ENCODE measurements at places on chromosomes 13 and 19.

- no peak for DNase-seq
Measured at GRCh38 chr13:51222686-51223559, 725 bp downstream of the FAM124A start.

DNA sequence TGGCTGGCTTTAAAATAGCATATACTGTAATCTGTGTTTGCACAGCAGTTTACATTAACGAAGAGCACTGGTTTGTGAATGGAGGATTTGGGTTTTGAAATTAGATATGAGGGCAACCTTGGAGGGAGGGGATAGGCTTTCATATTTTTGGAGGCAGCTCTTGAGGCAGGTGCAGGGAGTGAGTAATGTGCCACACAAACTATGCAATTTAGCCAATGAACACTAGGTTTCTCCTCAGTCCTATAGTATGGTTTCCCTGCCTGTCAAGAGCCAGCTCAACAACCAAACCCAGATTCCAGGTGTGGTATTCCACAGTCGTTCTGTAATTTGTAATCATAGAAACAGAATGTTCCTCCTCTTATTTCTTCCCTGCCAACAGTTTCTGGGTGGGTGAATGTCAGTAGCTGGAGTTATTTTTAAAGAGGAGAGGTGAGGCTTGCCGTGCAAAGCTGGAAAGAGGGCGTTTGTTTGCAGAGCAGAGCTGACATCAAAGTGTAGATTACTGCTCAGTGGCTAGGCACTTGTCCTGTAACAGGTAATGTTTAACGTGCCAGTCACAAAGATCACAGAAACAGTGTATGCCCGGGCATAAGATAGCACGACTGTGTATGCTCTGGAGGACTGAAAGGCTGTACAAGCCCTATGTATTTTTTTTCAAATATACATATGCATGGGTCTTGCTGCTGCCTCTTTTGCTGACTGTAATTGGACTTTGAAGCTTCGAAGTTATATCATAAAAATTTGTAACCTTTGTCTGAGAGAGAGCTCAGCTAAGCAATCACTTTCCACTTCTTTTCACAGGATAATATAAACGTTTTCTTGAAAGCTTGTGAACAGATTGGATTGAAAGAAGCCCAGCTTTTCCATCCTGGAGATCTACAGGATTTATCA, 124.2 kb downstream of the LMO7 start:
- no peak for DNase-seq

DNA sequence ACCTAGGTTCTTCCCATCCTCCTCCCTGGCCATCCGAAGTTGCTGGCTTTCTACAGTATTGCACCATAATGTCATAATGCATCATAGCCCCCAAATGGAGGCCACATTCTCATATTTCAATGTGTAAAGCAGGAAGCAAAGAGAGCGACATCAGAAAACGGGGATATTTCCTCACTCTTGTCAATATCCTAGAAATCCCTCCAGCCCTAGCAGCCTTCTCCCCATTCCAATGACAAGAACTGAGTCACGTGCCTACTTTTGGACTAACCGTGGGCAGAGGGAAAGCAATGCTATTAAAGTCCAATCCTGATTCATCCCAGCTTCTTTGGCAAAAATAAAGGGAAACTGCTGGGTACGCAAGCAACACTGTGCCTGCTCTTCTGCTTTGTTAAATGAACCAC, 4.3 kb upstream of the RAP2A start:
- no peak for DNase-seq

- DNase-seq: no peak
Measured at GRCh38 chr19:17929056-17929455, 3.8 kb upstream of the CCDC124 start.

- DNase-seq: no peak
Measured at GRCh38 chr13:96824140-96824539, 170.1 kb downstream of the OXGR1 start.

DNA sequence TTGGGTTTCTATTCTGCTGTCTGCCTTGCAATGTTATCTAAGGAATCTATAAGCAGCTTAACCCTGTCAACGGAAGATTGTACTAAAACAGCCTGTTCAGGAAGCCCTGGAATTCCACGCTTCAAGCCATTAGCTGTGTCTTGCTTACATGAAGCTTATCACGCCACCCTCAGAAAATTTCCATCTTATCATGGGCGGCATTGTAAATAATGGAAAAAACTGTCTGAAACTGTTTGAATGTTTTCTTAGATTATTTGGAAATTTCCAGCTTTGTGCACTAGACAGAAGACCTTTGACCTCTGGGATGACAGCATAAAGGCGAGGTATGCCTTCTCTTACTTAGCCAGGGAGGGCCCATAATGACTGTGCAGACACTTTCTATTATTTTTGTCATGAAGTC, 319.7 kb downstream of the KCNRG start:
- no peak for DNase-seq

GRCh38 chr19:325937-326565, 18.5 kb downstream of the MIER2 start:
- no peak for DNase-seq

DNA sequence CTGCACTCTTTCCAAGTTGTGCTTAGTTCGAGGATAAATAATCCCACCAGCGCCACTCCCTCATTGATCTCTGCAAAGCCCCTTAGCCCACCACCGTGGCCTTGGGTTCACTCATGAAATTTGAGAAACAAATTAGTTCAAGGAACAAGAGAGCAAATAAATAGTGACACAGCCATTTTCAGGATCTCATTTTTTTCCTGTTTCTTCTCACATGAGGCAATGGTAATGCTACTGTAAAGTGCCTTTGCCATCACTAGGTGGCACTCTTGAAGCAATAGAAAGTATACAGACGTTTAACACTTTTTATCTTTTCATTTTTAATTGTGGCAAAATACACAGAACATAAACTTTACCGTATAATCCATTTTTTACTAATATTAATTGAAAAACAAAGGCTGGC, 76.8 kb upstream of the ZNF835 start:
- DNase-seq: no peak

DNA sequence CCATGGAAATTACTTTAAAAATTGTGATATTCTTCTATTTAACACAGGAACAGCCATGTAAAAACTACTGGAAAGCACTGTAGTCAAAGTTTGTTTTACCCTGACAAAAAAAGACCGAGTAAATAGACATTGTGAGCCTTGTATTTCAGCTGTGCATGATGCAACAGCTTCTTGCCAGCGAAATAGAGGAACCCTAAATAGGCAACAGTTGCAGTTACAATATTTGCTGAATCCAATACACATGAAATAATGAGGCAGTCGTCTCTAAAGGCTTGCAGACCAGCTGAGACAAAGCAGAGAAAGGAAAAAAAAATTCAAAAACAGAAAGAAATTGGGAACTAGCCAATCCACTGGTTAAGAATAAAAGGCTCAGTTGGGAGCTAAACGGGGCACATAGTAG, 1001.1 kb downstream of the OLFM4 start:
- DNase-seq: no peak

- DNase-seq: no peak
Measured at GRCh38 chr19:28606269-28607032, 606.5 kb downstream of the UQCRFS1 start.

DNA sequence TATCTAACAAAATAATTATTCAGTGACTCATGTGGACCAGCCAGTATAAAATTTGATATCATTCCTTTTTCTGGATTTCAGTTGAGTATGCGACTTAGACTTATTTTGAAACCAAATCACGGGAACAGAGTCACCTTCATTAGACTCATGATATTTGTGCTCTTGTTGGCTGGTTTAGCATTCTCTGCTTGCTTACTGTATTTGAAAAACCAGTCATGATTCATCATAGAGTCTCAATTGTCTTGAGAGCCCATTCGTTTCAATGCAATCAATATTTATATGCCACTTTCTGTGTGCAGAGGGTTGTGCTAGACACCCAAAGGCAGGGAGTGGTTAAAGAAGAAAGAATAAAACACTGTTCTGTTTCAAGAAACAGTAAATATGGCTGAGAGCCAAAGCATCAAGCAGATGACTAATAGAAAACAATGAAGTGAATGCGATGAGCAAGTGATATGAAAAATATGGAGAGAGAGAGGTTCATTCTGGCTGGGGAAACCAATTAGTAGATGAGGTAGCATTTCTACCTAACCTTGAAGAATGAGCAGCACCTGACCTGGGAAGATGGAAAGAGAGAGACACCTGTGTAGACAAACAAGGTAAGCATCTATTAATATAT, 99.6 kb upstream of the MBNL2 start:
- no peak for DNase-seq

- DNase-seq: no peak
Measured at GRCh38 chr19:17829855-17830566, 8.7 kb upstream of the INSL3 start.
